Head of caudate nucleus (tissue), 42 donors: ENCODE measurements at places on chromosomes 16 and 17.
A peak's percentile ranks its signal among the peaks of the same experiment; 100 is the strongest.

DNA sequence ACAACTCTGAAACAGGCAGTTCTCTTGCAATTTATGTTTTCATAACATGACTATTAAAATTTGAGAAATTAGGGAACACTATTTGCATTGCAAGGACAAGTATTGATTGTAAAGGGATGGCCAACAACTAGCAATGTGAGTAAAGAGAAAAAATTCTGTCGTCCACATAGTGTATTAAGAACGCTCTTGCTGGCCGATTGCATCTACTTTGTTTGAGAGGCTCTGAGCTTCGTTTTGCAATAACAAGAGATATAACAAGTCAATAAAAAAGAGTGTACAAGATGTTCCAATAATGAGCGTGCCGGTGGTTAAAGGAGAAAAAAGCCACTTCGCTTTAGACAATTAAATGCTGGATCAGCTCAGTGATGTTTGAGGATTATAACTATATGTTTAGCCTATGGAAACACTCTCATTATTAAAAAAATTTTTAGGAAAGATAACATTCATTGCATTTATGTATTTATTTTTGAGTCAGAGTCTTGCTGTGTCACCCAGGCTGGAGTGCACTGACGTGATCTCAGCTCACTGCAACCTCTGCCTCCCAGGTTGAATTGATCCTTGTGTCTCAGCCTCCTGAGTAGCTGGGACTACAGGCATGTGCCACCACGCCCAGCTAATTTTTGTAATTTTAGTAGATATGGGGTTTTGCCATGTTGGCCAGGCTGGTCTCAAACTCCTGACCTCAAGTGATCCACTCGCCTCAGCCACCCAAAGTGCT, 19.2 kb upstream of the TOM1L1 start:
- DNase-seq, result no peak

GRCh38 chr17:82241926-82242697, 13.3 kb downstream of the SLC16A3 start:
- no peak for DNase-seq

DNA sequence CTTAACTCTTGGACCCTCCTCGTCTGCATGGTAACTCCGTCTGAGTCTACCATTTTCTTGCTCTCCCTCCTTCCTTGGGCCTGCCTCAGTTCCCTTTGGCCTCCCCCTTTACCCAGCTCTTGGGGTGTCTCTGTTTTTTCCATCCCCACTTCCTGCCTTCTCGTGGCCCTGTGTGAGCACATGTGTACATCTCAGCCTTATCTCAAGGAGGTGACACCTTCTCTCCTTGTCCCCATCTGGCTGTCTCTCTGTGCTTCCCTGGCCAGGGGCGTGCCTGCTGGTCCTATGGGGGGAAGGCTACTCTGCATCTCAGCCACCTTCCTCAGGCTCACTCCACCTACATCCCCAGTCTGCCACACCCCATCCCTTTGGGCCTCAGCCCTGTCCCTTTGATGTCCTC, 6.6 kb downstream of the CTF1 start:
- DNase-seq, result no peak

DNA sequence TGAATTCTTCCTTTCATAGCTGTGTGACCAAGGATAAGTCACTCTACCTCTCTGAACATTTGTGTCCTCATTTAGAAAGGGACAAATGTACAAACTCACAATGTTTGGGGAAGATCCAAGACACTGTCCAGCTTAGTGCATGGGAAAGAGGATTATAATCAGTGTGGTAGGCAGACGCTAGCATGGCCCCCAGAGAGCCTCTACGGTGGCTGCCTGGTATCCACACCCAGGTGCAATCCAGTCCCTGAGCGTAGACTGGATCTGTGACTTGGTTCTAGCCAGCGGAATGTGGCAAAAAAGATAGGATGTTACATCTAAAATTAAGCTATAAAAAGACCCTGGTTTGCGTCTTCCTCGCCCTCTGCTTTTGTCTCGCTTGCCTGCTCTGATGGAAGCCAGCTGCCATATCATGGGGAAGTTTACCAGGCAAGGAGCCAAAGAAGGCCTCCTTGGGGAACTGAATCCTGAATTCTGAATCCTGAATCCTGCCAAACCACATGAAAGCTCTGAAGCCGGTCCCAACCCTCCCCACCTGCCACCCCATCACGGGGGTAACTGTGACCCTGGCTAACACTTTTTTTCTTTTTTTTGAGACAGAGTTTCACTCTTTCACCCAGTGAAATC, 51.7 kb downstream of the PLXDC1 start:
- DNase-seq, result no peak

GRCh38 chr16:6643080-6643686, 689.5 kb upstream of the RBFOX1 start:
- peak; percentile 78 for DNase-seq

- DNase-seq, result peak; percentile 63
Observed at GRCh38 chr17:50816771-50817751, 18.3 kb upstream of the WFIKKN2 start.
